ENCODE measurements at places on chromosomes 5 and 9. TPM values are rescaled to one million over a fixed set of nuclear protein-coding genes. Genes with fewer than 3 reads are reported as not detected.

GRCh38 chr5:126515337-126515736, 79.7 kb downstream of the ALDH7A1 start:
- no peak for DNase-seq

The BARHL1 gene
- not detected for total RNA-seq

The GLDC gene
- total RNA-seq: 8.9 TPM

DNA sequence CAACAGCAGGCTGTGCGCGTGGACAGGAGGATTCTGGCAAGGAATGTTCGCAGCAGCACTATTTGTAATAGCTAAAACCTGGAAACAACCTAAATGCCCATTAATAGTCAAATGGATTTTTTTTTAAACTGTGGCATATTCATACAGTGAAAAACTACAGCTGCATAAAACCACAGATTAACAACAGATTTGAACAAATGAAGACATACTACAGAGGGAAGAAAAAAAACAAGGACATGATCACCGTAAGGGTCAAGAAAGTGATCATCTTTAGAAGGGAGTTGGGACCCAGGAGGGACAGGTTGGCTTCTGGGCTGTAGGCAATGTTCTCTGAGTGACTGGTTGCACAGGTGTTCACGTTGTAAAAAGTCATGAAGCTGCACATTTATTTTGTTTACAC, 1.2 kb upstream of the TMOD1 start:
- DNase-seq: no peak

The ZFAND5 gene
- 181 TPM for total RNA-seq

The FREM1 gene
- 0.31 TPM for total RNA-seq

GRCh38 chr5:139445325-139446170, 6.2 kb upstream of the DNAJC18 start:
- DNase-seq: peak; percentile 85

The CD274 gene
- 21.4 TPM for total RNA-seq

DNA sequence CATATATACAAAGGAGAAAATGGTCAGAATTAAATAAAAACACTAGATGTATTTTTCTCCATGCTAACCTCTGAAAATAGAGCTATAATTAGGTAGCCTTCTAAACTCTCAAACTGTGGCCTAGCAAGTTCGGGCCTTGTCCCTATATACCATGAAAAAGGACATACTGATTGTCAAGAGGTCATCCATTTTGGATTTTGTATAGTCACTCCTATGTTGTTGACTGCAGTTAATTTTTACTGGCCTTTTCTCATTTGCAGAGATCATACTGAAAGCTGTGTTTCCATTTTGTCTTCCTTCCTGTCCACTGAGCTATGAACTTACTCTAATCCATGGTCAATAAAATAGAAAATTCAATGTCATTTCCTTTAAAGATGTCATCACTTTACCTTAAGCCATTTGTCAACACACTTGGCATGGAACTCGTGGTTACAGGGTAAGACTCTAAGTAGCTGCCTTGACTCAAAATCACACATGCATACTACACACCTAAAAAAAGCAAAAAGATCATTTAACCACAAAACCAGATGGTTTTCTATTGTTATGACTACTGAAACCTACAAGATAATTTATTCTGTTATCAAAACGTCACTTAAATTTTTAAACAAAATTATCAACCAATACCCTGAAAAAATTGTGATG, 58.0 kb downstream of the RNF38 start:
- no peak for DNase-seq

- peak; percentile 49 for DNase-seq
Observed at GRCh38 chr9:6805532-6805931, 47.8 kb downstream of the KDM4C start.

GRCh38 chr5:169628892-169629291, 8.2 kb upstream of the DOCK2 start:
- peak; percentile 78 for DNase-seq

- DNase-seq: no peak
Observed at GRCh38 chr5:93184041-93184440, 397.0 kb downstream of the NR2F1-AS1 start.

The SPINK7 gene
- not detected for total RNA-seq

GRCh38 chr5:124536333-124536732, 210.1 kb downstream of the ZNF608 start:
- DNase-seq: no peak

DNA sequence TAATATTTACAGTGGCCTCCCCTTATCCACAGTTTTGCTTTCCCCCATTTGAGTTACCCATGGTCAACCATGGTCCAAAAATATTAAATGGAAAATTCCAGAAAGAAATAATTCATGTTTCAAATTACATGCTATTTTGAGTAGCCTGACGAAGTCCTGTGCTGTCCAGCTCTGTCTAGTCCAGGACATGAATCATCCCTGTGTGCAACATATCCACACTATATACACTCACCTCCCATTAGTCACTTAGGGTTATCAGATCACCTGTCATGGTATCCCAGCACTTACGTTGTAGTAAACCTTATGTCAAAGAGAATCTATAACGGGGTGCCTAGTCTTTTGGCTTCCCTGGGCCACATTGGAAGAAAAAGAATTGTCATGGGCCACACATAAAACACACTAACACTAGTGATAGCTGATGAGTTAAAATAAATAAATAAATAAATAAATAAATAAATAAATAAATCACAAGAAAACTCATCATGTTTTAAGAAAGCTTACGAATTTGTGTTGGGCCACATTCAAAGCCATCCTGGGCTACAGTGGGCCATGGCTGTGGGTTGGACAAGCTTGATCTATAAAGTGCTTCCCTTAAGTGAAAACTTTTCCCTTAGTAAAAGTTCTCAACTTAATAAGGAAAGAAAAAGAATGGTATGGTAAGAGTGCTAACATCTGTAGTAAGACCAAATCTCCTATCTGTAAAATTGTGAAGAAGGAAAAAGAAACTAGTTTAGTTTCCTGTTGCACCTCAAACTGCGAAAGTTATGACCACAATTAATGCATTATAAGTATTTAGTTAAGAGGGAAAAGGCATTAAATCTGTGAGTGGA, 15.9 kb upstream of the OMD start:
- DNase-seq: peak; percentile 93

GRCh38 chr9:95574866-95575553, 58.2 kb upstream of the PTCH1 start:
- DNase-seq: no peak

DNA sequence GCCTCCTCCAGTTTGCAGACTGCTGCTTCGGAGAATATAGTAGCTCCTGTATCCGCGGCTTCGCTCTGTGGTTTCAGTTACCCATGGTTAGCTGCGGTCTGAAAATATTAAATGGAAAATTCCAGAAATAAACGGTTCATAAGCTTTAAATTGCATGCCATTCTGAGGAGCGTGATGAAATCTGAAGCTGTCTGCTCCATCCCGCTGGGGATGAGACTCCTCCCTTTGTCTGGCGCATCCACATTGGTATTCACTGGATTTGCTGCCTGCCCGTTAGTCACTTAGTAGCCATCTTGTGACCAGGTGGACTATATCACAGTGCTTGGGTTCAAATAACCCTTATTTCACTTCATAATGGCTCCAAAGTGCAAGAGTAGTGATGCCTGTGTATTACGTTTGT, 36.3 kb downstream of the MSX2 start:
- DNase-seq: no peak

GRCh38 chr5:69113851-69114250, 20.0 kb downstream of the SLC30A5 start:
- DNase-seq: no peak

The PDE6A gene
- total RNA-seq: 0.17 TPM

DNA sequence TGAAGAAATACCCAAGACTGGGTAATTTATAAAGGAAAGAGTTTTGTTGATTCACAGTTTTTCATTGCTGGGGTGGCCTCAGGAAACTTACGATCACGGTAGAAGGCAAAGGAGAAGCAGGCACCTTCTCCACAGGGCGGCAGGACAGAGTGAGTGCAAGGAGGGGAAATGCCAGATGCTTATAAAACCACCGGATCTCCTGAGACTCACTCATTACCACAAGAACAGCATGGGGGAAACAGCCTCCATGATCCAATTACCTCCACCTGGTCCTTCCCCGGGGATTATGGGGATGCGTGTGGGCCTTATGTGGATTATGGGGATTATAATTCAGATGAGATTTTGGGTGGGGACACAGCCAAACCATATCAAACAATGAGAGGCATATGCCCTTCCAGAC, 18.5 kb upstream of the RORB start:
- no peak for DNase-seq

DNA sequence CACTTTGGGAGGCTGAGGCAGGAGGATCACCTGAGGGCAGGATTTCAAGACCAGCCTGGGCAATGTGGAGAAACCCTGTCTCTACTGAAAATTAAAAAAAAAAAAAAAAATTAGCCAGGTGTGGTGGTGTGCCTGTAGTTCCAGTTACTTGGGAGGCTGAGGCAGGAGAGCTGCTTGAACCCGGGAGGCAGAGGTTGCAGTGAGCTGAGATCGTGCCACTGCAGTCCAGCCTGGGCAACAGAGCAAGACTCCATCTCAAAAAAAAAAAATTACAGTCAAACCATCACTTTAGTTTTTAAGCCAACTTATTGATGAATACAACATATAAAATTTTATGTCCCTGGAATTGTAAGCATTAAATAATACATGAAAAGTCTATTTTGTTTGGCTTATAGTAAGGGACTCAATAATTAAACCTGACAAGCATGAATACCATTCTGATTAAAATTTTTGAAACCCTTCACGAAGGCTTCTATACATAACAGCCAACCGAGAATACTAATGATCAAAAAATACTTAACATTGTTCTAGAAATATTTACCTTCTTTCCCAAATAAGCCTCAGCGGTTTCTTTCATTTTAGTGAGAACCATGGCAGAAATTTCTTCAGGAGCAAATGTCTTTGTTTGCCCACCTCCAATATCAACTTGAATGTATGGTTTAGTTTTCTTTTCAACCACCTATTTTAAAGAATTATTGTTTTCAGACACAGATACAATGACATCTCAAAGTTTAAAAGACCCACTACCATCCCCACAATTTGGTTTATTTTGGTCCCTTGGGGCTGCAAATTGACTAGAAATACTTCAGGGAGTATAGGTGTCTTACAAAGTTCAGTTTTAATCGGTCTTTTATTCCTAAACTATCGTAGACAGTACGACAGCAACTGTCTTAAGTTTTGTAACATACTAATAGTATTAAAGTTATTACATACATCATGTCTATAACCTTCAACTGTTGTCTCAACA, 1.2 kb downstream of the HSPA5 start:
- no peak for DNase-seq

- DNase-seq: no peak
Observed at GRCh38 chr5:499233-500209, 24.7 kb downstream of the SLC9A3 start.

The CCNJL gene
- total RNA-seq: 12.5 TPM

DNA sequence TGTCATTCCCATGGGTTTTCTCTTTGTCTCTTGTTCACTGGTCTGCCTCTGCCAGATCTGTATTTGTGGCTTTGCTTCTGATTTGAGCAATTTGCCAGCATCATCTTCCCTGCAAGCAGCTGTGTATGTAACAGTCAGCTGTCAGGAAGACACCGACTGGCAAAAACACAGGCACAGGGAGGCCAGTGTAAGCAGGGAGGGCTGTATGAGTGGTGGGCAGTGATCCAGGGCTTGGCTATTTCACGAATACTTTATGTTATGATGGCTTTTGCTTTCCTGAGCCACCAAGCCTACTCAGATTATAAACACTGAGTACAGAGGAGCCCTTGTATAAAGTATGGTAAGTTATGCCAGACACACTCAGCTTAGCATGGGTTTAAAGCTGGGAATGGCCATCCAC, 11.6 kb downstream of the BNIP1 start:
- DNase-seq: no peak

The DAPK1 gene
- total RNA-seq: 31.1 TPM

- DNase-seq: no peak
Observed at GRCh38 chr5:128673000-128673399, 135.0 kb upstream of the FBN2 start.

DNA sequence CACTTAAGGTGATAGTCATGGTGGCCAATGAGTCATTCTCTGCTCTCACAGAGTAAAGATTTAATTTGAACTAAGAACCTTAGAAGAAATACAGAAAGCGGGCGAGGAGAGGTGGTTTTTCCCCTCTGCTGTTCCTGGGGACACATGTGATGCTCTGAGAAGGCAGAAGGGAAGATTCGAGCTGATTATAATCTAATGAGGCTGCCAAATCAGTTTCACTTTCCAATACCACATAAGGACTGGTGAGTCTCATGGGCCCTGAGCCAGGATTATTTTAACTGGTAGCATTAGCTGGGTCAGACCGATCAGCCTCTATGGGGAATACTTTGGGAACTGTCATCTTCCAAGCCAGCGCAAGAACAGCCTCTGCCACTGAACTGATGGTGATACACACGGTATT, 116.5 kb downstream of the SLC1A3 start:
- DNase-seq: no peak

DNA sequence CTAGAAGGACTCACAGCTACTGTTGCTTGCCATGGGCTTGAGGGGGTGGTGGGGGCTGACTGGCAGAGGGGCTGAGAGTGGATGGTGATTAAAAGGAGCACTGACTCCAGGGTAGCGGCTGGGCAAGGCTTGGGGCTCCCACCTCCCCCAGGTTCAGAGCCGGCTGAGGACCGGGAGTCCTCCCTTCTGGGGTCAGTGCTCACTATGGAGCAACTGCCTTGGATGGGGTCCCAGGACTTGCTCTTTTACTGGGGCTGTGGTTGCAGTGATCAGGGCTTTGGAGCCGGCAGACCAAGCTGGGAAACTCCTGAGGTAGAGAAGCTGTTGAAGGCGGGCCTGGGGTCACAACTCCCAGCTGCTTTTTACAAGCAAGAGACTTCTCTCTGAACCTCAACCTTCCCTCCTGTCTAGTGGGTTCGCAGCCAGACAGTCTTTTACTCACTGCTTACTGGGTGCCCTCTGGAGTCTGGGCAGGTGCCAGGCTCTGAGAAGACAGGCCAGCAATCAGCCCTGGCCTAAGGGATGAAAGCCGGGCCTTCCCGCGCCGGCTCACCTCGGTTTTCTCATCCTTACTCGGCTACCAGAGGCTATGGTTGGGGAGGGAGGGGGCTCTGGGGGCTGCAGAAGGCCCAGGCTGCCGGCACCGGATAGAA, 795 bp upstream of the ASS1 start:
- DNase-seq: no peak

DNA sequence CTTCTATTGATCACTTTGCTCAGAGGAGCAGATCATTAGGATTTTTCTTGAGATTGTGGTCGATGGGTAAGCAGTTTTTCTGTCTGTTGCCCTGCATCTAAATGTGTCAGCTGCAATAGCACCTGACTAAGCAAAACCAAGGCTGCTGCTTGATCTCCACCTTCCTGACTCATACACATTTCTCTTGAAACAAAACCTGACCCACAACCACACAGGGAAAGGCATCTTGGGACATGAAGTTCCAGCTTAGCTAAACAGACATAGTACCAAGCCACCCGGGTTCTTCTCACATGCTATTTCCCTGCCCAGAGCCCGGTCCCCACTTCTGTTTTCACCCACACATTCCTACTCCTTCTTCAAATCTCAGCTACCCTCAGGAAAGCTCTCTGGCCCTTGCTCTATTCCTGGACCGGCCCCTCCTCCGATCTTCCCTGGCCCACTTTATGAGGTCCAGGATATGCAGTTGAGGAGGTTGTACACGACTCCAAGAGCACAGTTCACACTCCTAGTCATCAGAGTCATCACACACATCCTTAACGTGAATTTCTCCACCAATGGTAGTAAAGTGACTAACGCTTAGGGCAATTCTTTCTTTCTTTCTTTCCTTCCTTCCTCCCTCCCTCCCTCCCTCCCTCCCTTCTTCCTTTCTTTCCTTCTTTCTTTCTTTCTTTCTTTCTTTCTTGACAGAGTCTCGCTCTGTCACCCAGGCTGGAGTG, 16.0 kb upstream of the ZBTB43 start:
- peak; percentile 49 for DNase-seq

The SOHLH1 gene
- total RNA-seq: not detected
